ENCODE measurements at places on chromosomes 13 and 19.
A peak's percentile ranks its signal among the peaks of the same experiment; 100 is the strongest.

GRCh38 chr19:39543477-39543857 is 3.5 kb upstream of the EID2 start:
- no peak for DNase-seq

DNA sequence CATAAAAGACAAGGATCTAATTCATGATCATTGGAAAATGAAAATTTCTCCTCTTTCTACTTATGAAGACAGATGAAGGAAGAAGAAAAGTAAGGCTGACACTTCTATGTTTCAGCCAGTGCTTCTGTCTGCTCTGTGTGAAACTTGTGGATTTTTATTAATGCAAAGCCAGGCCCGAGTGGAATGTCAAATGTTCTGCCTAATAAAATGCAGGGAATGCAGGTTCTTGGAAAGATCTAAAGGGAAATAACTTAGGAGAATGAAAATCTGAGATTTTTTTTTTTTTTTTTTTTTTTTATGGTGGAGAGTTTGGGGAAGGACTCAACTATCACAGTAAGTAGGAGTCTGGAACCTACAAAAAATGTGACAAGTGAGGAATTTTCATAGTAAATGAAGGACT is 1732.3 kb upstream of the SLC10A2 start:
- no peak for DNase-seq

DNA sequence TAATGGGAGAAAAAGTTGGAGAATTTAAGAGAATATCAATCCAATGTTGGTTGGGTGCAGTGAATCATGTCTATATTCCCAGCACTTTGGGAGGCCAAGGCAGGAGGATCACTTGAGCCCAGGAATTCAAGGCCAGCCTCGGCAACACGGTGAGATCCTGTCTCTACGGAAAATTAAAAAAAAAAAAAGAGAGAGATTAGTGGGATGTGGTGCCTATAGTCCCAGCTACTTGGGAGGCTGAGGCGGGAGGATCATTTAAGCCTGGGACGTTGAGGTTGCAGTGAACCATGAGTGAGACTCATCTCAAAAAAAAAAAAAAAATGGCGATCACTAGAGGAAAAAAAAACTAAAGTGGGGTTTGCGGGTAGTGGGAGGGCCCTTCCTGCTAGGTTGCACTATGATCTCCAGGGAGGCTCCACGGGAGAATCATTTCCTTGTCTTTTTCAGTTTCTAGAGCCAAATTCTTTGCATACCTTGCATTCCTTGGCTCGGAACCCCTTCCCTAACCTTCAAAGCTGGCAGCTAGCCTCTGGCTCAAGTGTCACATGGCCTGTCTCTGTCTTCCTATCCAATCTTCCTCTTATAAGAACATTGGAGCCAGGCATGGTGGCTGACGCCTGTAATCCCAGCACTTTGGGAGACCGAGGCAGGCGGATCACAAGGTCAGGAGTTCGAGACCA is 5.8 kb upstream of the ERCC2 start:
- DNase-seq: peak; percentile 98

DNA sequence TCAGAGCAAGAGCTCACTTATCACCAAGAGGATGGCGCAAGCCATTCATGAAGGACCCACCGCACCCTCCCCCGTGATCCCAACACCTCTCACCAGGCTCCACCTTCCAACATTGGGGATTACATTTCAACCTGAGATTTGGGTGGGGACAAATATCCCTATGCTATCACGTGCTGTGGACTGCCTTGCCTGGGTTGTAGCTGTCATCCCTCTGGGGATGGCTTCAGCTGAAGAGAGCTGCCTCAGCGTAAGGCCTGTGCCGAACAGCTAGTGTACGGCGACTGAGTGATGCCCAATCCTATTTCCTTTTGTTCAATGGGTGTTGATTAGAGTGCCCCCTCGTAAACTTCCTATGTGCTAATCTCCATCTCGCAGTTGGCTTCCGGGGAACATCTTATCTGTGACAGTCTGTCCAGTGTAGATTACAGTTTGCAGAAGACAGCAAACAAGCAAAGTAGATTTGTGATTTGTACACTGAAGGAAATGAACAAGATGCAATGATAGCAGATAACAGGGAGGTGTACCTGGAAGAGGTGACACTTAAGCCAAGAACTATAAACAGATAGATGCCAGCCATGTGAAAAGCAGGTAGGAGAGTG is 11.8 kb upstream of the RCBTB1 start:
- no peak for DNase-seq

- no peak for DNase-seq
Measured at GRCh38 chr13:77465603-77466195, 69.8 kb upstream of the SCEL start.

DNA sequence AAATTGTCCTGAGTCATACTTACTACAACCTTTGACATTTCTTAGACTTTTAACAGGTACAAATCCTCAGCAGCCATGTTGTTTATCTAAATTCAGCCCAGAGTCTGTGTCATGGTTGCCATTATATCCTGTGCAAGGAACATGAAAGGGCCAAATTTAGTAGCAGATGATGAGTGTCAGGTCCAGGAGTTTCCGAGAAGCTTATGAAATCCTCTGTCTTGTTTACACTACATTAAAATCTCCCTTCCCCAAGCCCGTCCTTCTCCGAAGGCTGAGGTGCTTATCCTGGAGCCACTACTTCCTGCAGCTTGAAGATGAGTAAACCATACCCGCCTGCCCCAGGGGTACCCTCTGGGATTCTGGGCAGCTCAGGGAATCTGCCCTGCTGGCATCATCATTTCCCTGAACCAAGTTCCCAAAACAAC is 102.6 kb upstream of the SERP2 start:
- DNase-seq: peak; percentile 20

GRCh38 chr19:31449379-31449778 is 100.1 kb upstream of the TSHZ3 start:
- no peak for DNase-seq

- DNase-seq: peak; percentile 27
Measured at GRCh38 chr13:62357887-62358645, 942.4 kb upstream of the PCDH20 start.

GRCh38 chr13:103960001-103960400 is 893.8 kb upstream of the SLC10A2 start:
- no peak for DNase-seq

DNA sequence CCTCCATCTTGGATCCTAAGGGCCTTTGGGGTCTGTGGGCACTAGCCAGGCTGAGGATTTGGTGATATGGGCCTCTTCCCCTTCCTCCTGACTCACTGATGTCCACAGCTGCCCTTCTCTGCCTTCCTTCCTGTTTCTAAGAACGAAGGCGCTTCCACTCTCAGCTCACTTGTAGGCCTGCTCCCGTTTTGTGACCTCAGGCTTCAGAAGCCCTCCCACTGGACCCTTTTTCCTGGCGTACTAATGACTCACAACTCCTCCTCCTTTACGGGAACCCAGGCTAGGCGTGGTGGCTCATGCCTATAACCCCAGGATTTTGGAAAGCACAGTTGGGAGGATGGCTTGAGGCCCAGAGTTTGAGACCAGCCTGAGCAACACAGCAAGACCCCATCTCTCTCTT is 55.6 kb downstream of the TMED1 start:
- peak; percentile 72 for DNase-seq

GRCh38 chr19:41872775-41873647 is 4.1 kb upstream of the CD79A start:
- DNase-seq: peak; percentile 64

DNA sequence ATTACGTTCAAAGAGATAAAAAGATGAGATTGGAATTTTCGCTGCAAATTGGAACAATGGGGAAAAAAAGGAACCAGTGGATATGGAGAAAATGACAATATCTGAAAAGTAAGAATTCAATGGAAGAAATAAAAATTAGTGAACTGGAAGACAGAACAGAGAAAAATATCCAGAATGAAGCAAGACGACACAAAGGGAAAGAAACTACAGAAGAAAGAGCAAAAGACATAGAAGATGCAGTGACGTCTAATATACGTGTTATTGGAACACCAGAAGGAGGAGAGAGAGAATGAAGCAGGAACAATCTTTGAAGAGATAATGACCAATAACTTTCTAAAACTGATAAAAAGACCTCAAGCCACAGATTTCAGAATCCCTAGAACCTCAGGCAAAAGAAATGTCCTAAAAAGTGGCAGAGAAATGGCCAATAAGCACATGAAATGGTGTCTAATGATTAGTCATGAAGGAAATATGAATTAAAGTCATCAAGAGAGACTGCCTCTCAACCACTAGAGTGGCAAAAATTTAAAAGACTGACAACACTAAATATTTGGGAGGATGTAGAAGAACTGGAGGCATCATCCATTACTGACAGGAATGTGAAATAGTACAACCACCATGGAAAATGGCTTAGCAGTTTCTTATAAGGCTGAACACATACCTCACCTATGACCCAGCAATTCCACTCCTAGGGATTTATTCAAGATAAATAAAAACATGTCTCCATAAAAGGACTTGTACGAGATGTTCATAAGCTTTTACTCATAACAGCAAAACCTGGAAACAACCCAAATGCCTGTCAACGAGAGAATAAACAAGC is 56.5 kb downstream of the GADD45B start:
- peak; percentile 93 for DNase-seq

DNA sequence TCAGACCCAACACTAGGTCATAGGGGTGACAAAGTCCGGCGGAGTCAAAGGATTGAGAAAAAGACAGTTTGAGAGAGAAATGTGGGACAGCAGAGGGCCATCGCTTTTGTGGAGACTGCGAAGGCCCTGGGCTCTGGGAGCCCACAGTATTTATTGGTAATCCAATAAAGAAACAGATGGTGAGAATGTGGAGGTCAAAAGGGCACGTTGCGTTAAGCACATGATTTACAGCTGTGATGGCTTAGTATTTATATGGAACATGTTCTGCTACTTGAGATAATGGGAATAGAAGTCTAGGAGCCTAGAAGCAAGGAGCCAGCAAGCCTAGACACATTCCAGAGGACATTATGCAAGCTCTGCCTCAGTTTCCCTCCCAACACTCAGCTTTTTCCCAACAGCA is 2521.1 kb downstream of the PCDH9 start:
- DNase-seq: no peak

- no peak for DNase-seq
Measured at GRCh38 chr19:40294560-40294959, 9.4 kb upstream of the AKT2 start.

DNA sequence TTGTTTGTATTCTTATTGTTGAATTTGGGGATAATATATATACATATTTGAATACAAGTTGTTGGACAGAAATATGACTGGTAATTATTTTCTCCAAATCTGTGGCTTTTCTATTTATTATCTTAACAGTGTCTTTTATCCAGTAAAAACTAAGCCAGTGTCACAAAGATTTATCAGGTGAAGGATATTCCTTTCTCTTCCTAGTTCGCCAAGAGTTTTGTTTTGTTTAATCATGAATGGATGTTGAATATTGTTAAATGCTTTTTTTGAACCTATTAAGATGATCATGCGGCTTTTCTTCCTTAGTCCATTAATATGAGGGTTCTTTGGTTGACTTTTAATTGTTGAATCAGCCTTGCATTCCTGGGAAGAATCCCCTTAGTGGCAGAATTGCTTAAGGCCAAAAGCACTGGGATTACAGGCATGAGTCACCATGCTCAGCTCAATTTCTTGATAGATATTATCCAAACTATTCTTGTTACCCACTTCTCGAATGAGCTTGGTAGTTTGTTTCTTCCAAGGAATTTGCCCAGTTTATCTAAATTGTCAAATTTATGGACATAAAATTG is 53.3 kb downstream of the TEX26 start:
- peak; percentile 53 for DNase-seq

GRCh38 chr13:114237415-114238112 is 2.9 kb downstream of the CDC16 start:
- DNase-seq: no peak

DNA sequence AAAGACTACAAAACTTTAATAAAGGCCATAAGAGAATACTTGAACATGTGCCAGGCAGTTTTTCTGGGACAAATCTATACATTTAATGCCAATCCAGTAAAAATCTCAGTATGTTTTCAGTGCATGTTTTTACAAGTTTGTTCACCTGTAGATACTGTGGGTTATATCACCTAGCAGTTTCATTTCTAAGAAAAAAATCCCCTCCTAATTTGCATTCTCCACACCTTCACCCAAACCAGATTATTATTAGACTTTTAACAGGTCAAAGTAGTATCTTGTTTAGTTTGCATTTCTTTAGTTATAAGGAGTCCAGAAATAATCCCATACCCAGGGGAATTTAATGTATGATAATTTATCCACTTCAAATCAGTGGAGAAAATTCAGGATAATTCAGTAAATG is 17.0 kb upstream of the LPAR6 start:
- DNase-seq: no peak

DNA sequence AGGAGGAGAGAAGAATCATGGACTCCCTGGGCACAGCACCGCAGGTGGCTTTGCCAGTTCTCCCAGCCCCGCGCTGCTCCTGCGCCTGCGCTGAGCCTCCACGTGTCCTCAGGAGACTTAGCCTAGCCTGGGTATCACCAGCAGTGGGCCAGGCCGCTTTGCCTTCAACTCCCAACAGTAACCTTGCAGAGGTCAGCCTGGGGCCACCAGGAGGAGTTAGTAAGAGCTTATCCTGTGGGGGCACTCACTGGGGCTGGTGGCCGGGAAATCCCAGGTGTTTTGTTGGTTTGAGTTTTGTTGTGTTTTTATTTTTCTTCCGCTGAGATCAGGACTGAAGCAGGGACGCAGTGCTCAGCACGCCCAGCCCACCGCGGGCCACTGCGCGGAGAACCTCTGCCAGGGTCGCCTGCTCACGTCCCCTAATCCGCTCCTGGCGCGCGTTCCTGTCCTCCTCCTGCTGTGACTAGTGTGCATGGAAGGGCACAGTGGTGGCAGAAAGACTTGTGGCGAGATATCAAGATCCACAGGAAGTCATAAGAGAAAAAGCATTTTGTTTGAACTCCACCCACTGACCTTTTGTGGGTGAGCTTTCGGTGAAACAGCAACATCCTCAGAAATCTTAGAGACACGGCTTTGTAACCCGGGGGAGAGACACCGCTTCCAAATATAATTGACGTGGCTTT is 207.4 kb upstream of the RFC3 start:
- DNase-seq: no peak

DNA sequence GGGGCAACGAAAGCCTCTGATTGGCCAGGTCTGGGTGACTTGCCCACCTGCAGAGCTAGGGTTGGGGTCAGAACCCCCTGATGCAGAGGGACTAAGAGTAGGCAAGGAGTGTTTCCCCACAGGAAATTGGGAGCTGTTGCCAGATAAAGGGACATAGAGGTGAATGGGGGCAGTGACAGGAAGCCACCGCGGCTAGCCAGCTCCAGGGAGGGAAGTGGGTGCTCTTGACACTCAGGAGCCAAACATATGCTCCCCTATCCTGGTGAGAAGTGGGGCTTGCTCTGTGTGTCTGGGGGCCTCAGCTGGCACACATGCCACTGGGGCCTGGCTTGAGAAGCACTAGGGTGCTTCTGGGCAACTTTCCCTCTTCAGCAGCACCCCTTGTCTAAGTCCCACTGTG is 26.0 kb downstream of the WDR88 start:
- DNase-seq: no peak

DNA sequence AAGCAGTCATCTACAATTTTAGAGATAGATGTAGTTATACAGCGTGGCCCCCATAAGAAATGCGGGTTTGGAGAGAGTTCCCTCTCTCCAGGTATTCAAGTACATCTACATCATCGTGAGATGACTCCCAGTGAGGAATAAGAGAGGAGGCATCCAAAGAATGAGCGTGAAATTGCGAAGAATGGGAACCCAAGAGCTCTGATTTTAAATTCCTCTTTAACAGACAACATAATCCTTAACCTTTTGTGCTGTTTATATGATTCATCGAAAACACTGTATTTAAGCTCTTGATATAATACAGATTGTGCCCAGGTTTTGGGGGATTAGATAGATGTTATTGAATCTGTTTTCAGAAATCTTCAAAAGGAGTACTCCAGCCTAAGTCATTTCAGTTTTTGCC is 161.5 kb downstream of the COG6 start:
- no peak for DNase-seq

GRCh38 chr19:19461671-19462622 is 53.4 kb downstream of the TSSK6 start:
- no peak for DNase-seq
